ENCODE measurements at places on chromosomes 5 and 9.

DNA sequence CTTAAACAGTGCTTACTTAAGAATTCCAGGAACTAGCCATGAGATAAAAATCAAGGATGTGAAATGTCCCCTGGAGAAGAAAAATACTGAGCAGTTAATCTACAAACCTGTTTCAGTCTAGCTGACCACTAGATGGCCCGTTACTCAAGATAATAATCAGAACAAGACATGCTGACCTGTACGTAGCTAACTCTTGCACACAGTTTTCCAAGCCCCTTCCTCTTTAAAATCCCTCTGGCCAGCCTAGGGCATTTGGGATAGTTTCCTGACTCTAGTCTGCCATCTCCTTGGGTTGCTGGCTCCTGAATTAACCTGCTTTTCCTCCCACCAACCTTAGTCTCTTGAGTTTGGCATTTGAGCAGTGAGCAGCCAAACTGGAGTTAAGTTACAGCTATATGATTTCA, 59.2 kb upstream of the TRAF1 start:
- no peak for DNase-seq

GRCh38 chr5:20956134-20956533, 968.1 kb upstream of the CDH18 start:
- no peak for DNase-seq

DNA sequence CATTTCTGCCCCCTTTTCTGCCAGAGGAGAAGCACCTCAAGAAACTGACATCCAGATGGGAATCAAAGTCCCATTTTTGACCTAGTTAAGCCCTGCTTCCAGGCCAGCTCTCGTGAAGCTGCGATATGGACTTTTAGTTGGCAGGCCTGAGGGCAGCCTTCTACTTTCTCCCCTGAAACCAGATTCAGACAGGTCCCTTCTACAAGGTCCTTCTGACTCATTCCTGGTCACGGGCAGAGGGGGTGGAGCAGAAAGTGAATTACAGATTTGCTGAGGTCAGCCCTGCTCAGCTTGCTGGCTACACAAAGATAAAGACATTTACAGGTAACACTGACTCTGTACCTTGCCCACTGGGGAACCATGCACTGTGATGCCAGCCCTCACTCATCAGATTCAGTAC, 52.8 kb upstream of the TUT7 start:
- DNase-seq = no peak

GRCh38 chr5:11334404-11334803, 569.8 kb downstream of the CTNND2 start:
- DNase-seq = no peak

GRCh38 chr9:19283072-19283710, 52.7 kb downstream of the DENND4C start:
- DNase-seq = no peak

- no peak for DNase-seq
Observed at GRCh38 chr5:74570250-74570649, 70.3 kb downstream of the ENC1 start.

DNA sequence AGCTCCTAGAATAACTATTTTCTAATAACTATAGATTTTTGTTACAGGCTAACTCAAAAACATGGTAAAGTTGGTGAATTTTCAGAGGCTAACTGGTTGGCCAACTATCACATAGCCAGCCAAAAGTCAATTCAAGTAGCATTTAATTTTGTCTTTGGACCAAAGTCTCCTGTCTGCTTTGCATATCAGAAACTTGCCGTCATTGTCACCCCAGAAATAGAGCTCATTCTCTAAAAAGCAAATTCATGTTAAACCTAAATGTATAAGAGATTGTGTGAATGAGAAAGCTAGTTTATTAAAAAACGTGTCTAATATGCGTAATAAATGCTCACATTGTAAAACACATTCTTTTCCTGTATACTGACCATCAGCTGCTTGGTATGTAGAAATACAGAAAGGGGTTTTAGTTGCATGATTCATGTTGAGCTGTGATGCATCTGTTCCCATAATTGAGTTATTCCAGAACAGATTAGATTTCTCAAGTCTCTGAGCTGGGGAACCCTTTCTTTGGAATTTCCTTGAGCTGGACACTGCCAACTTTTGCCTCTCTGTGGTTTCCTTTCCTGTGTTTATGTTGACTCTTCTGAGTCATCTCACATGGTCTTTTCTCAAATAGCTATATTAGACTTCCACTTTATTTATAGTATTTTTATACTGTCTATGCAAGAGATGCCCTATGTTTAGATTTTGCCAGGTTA, 7.3 kb downstream of the SRFBP1 start:
- DNase-seq = no peak
